ENCODE measurements at places on chromosomes 13 and 19. TPM values are rescaled to one million over a fixed set of nuclear protein-coding genes. Genes with fewer than 3 reads are reported as not detected.
A peak's percentile ranks its signal among the peaks of the same experiment; 100 is the strongest.

Gene FBXO17
- 31.2 TPM for total RNA-seq

Gene KLK1
- not detected for total RNA-seq

Gene NDFIP2
- 39.7 TPM for total RNA-seq

Gene MUC16
- total RNA-seq, result not detected

Gene TUBB4A
- total RNA-seq, result not detected

Gene TMEM255B
- total RNA-seq, result 7.4 TPM

Gene VAV1
- total RNA-seq, result not detected

Gene F10
- 1.1 TPM for total RNA-seq

Gene OR7D2
- 0.17 TPM for total RNA-seq

Gene CYSLTR2
- total RNA-seq, result not detected

Gene OR10H1
- not detected for total RNA-seq

Gene FCHO1
- total RNA-seq, result 0.80 TPM

Gene TMEM59L
- total RNA-seq, result 0.26 TPM

Gene SIGLECL1
- total RNA-seq, result not detected

GRCh38 chr13:105962080-105962479 is 573.4 kb downstream of the EFNB2 start:
- DNase-seq, result no peak

GRCh38 chr13:80584785-80585184 is 243.9 kb upstream of the SPRY2 start:
- no peak for DNase-seq

GRCh38 chr19:8142513-8142900 is 6.9 kb downstream of the FBN3 start:
- no peak for DNase-seq

GRCh38 chr19:12899891-12900518 is 9.0 kb downstream of the GCDH start:
- DNase-seq, result no peak

- DNase-seq, result no peak
These were observed 56.2 kb downstream of the PEPD start for GRCh38 chr19:33465371-33465770.

- DNase-seq, result no peak
These were observed at the start of gene CILP2 for GRCh38 chr19:19538061-19538784. Gene CILP2 (plus strand): TSS chr19:19538265. CDS start chr19:19538350, 85 bp downstream.

DNA sequence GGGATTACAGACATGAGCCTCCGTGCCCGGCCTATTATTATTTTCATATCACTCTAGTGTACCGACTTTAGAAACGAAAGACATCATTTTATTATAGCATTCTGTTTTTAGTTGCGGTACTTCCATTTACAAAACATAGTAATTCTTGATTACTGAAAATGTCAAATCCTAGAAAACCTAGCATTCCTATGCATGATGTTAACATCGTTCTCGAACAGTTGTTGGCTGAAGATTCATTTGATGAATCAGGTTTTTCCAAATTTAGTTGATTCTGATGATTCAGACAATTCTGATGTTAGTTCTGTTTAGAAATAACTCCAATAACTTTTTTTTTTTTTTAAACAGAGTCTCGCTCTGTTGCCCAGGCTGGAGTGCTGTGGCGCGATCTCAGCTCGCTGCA is 11.5 kb upstream of the MTRF1 start:
- DNase-seq, result peak; percentile 11

DNA sequence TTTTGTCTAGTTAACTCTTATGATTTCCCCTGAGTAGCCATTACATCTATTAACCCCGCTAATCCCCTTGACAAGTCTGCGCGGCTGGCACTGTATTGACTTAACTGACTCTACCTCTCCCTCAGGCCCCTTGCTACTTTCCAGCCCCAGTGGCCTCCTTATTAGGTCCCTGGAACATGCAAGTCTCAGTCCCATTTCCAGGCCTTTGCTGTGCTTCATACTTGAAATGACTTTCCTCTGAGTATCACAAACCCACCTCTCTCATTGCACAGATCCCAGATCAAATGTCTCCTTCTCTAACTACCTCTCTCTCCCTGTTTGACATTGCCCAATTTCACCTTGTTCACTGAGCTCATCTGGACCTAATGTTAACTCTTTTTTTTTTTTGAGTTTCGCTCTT is 13.2 kb downstream of the SPACA6 start:
- DNase-seq, result no peak

DNA sequence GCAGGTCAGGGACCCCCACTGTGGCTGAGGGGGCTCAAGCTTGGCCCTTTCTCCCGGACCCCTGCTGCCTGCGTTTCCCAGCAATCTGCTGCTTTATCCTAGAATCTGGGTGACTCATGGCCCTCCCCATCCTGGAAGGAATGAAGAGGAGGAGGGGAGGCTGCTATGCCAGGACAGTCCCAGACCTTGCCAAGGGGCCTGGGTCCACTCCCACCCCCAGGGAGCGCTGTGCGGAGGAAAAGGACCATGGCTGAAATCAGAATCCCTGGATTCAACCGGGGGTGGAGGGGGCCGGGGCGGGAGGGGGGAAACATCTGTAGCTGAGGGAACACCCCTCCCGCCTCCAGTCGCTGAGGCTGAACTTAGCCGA is 20.5 kb downstream of the ZNF114 start:
- no peak for DNase-seq

DNA sequence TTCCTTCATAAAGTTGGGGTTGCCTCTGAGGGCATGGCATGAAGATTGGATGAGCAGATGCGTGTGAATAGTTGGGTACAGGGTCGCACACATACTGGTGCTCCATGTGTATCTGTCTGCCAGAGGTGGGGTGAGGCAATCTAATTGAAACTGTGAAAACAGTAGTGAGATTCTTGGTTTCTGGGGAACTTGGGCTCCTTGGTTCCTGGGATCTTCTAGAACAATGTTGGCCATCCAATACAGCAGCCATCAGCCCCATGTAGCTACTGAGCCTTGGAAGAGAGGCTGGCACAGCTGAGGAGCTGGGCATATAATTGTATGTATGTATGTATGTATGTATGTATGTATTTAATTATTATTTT is 616 bp downstream of the FCHO1 start:
- DNase-seq, result no peak

DNA sequence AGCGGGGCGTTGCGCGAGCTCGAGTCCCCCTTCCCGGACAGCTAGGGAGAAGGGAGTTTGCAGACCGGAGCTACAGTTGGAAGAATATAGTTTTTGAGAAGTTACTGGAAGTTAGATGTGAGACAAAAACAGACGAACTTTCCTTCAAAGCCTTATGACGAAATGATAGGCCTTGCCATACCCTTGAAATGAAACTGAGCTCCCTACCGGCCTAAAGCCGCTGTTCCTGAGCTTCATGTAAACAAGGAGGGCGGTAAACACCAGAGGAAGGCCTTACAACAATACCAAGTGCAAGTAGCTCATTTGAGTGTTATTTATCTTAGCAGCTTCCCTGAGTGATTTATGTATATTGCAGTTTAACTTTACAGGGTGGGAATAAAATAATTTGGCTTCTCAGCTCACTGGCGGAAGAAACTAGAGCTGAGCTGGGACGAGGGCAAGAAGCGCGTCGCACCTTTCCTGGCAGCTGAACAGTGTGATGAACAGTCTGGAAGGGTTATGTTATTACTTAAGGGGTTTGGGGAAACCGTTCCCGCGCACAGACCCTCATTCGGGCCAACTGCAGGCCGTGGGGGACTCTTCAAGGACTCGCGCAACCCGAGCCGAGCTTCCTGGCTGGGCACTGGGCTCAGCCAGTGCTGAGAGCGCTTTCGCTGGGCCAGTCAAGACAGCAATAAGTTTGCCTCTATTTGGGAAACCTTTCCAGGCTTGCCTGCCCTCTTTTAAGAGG is 111.2 kb downstream of the KCNRG start:
- DNase-seq, result peak; percentile 30

DNA sequence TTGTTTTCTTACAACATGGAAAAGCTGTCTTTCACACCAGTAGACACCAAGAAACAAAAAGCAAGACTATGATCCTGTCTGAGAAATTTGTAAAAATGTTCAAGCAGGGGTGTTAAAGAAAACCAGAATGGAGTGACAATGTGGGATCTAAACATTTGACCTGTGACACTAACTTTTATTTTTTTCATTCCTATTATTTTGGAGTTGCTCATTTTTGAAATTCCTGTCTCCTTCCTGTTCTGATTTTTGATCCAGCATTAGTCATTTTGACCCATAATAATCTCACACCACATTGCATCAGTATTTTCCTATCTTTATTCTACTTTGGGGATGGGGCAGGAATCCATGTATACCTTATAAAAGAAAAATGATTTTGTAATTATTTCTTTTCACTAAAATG is 164.2 kb downstream of the DLEU7 start:
- DNase-seq, result peak; percentile 71

GRCh38 chr13:48586591-48587103 is 53.8 kb upstream of the RCBTB2 start:
- DNase-seq, result no peak

- no peak for DNase-seq
These were observed 26.8 kb downstream of the CEBPA start for GRCh38 chr19:33275559-33275932.

GRCh38 chr19:40933025-40933424 is 51.0 kb upstream of the CYP2A7 start:
- DNase-seq, result peak; percentile 9

DNA sequence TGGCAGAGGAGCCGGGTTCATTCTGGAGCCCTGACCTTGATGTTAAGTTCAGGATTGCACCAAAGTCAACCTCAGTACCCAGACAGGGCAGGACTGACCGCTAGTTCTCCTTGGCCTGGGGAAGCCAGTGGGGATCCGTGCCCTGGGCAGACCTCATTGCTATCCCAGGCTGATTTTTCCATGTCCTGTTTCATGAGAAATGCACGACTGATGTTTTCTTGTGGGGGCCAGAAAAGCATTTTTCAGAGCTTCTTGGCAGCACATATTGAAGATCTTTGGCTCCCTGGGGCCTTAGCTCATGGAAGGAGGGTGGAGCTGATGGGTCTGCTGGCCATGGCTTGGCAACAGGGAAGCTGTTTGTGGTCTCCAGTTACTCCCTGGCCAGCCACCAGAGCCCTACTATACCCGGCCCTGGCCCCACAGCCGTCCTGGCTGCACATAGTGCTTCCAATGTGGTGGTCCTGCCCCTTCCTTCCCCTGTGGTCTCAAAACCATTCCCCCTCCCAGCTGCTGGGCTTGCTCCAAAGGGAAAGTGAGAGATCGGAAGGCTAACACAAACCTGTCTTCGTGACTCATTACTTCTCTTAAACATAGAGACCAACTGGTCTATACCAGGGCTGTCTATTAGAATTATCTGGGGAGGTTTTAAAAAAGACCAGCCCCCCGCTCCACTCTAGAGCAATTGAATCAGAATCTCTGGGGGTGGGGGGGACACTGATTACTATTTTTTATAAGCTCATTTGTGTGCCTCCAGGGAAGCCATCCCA is 11.2 kb downstream of the IL17D start:
- peak; percentile 89 for DNase-seq

GRCh38 chr19:49436381-49437017 is 4.8 kb downstream of the SLC17A7 start:
- no peak for DNase-seq

DNA sequence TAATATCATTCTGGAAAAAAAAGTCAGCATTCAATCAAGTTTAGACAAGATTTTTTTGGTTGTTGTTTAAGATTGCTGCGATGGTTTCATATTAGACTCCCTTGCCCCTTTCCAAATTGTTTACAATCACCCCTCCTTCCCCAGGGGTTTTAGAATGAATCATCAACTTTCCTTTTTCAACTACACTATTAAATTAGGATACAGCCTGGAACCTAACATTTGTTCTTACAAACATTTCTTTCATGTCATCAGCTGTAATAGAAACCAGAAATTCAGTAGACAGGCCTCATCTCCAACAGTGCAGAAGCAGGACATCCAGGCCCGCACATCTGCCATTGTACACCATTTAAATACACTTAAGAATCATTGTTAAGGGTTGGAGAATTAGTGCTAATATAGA is 44.4 kb upstream of the WDFY2 start:
- peak; percentile 68 for DNase-seq

- no peak for DNase-seq
These were observed 20.4 kb downstream of the ZBTB7A start for GRCh38 chr19:4046362-4046691.

DNA sequence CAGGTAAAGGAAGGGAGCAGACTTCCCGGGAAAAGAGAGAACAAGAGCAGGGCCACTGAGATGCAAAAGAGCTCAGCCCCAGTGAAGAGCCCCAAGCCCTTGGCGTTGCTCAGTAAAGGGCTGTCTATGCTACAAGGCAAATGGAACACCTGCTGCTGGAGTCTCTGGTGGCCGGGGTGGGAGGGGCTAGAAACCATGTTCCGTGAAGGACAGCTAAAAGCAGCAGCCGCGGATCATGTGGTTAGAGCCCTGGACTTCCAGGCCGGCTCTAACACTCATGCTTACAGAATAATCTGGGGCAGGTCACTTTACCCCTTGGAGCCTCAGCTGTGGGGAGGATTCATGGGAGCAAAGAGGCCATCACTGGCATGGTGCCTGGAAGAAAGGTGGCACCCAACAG is 17.8 kb downstream of the POU2F2 start:
- peak; percentile 73 for DNase-seq
